ENCODE measurements at places on chromosomes 16 and 17.
A peak's percentile ranks its signal among the peaks of the same experiment; 100 is the strongest.

GRCh38 chr17:61942085-61942484 lies 14.3 kb upstream of the INTS2 start:
- no peak for DNase-seq

DNA sequence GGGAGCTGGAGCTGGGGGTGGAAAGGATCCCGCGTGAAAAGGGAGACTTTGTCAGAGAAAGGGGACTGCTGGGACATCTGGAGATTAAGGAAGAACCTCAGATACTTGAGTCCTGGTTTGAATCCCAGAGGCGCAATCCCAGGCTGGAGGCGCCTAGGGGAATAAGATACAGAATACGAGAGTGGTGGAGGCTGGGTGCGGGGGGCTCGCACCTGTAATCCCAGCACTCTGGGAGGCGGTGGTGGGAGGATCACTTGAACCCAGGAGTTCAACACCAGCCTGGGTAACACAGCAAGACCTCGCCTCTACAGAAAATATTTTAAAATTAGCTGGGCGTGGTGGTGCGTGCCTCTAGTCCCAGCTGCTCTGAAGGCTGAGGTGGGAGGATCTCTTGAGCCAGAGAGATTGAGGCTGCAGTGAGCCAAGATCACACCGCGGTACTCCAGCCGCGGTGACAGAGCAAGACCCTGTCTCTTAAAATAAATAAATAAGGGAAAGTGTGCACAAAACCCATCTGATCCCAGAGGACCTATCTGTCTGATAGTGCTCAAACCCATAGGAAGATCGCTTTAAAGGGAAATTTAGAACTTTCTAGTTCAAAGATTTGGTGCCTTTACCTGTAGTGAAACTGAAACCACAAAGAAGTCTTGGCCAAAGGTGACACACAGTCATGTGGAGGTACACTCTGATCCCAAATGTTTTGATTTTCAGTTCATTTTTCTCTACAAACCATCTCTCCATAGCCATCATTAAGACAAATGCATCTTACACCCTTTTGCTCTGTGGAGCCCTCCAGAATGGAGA lies 617 bp upstream of the SCRN2 start:
- DNase-seq: no peak

- DNase-seq: no peak
Observed at GRCh38 chr17:46935658-46936266, 12.8 kb downstream of the GOSR2 start.

- no peak for DNase-seq
Observed at GRCh38 chr17:45261577-45262515, at the start of gene SPATA32. TSS of gene SPATA32 (minus strand) at chr17:45262094. CDS start at chr17:45262016, 78 bp downstream.

- no peak for DNase-seq
Observed at GRCh38 chr17:54029986-54030385, 207.3 kb downstream of the KIF2B start.

GRCh38 chr17:43880420-43880991 lies 26.8 kb downstream of the MPP2 start:
- peak; percentile 32 for DNase-seq

GRCh38 chr17:52160136-52160567 lies 1.6 kb upstream of the CA10 start:
- no peak for DNase-seq

DNA sequence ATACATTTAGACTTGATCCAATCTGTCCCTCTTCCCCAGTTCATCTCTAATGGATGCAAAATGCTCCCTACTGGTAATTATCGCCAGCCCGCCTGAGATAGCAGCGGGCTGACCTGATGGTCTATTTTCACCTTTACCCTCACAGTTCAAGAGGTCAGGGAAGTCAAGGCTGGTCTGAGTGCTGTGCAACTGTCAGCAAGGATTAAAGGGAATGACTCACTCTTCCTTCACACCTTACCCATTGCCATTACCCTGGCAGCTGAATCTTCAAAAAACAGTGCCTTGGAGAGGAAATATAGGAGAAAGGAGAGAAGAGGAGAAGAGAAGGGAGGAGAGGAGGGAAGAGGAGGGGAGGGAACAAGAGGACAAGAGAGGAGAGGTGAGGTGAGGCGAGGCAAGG lies 36.3 kb downstream of the GRB7 start:
- DNase-seq: no peak

- DNase-seq: no peak
Observed at GRCh38 chr17:75910699-75911098, 6.0 kb upstream of the MRPL38 start.

- no peak for DNase-seq
Observed at GRCh38 chr17:29949696-29950095, 8.3 kb downstream of the EFCAB5 start.

GRCh38 chr17:19017401-19017800 lies 12.8 kb upstream of the FAM83G start:
- no peak for DNase-seq

DNA sequence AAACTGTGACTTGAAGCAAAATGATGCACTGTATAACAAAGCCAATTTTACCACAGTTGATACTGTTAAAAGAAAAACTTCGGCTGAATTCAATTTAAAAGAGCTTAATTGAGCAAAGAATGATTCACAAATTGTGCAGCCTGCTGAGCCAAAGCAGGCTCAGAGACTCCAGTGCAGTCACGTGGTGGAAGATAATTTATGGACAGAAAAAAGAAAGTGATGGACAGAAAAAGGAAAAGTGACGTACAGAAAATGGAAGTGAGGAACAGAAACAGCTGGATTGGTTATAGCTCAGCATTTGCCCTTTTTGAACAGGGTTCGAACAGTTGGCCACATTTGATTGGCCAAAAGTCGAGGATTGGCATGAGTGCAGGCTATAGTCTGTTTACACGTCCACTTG lies 25.7 kb downstream of the ZSWIM7 start:
- no peak for DNase-seq

GRCh38 chr17:49514071-49514721 lies 19.1 kb downstream of the NGFR start:
- DNase-seq: no peak

DNA sequence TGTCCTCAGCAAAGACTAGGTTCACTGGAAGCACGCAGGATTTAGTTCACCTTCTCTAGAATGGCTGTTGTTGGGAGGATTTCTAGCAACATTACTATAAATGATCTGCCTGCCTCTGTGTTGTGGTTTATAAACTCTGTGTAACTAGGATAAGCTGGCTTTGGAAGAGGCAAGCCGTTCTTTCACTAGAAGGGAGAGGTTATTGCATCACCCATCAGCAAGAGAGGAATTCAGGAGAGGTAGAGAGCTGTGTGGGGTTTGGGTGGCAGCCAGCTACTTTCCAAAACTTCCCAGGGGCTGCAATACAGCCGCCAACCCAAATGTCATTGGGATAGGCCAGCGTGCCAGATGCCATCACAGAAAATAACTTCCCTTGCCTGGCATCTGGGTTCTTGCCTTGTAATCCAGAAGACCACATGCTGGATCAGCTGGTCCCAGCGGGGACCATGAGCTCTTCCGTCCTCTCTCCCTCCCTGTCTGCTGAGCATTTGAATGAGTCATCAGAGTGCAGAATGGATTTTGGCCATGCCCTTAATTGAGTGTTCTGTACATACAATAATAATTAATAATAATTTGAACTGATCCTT lies 95.7 kb upstream of the RBFOX1 start:
- DNase-seq: no peak

- DNase-seq: no peak
Observed at GRCh38 chr16:67731071-67731752, 12.1 kb upstream of the GFOD2 start.

Data from RKO (cell line).